Activated T-helper 2 cell treated with anti-CD3 and anti-CD28 coated beads, Interferon-gamma antibody, Interleukin-2, Interleukin-4, amounts not matched to agents 10 μg/mL and 5 μg/mL and 100 μg/mL, durations not matched to agents 14 hours and 24 hours and 36 hours (primary cell): ENCODE measurements at places on chromosomes 5 and 9.

- no peaks in the 10 kb centered on the region for H3K27me3 ChIP-seq
- no peaks in the 10 kb centered on the region for H3K36me3 ChIP-seq
- H3K4me3 ChIP-seq: no peak overlapping the region
- no peaks in the 10 kb centered on the region for H3K4me1 ChIP-seq
- no peak overlapping the region for H3K27ac ChIP-seq
Measured at GRCh38 chr9:27059907-27060306, 49.1 kb upstream of the TEK start.

- H3K4me1 ChIP-seq: peaks cover 51% of the 10 kb centered on the region
- H3K4me3 ChIP-seq: no peak overlapping the region
- peaks cover 35% of the 10 kb centered on the region for H3K27me3 ChIP-seq
- H3K36me3 ChIP-seq: no peaks in the 10 kb centered on the region
- H3K27ac ChIP-seq: no peak overlapping the region
Measured at GRCh38 chr5:54904425-54904824, 81.0 kb downstream of the ESM1 start.

- peaks cover 25% of the 10 kb centered on the region for H3K27me3 ChIP-seq
- no peaks in the 10 kb centered on the region for H3K36me3 ChIP-seq
- no peak overlapping the region for H3K4me3 ChIP-seq
- DNase-seq: no peak
- H3K4me1 ChIP-seq: peaks cover 23% of the 10 kb centered on the region
Measured at GRCh38 chr9:126417043-126417442, 90.4 kb downstream of the MVB12B start.

DNA sequence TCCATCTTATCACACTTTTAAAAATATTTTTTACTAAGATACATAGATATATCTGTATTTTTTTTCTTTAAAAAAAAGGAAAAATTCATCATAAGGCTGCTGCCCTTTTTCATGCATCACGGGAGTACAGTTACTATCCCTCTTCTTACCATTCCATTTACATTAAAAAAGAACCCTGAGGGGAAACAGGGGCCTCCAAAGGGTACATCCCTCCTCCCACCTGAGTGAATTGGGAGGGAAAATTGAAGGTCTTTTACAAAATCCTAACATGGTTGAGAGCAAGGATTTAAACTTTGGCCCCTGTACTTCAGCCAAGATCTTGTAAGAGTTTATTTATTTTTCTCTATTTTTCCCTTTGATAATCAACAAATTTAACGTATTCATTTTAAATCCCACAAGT is 319.2 kb downstream of the MLLT3 start:
- no peak for DNase-seq
- no peak overlapping the region for H3K4me3 ChIP-seq
- no peak overlapping the region for H3K27ac ChIP-seq
- peaks cover 12% of the 10 kb centered on the region for H3K27me3 ChIP-seq
- H3K36me3 ChIP-seq: no peaks in the 10 kb centered on the region

- peaks cover 44% of the 10 kb centered on the region for H3K4me1 ChIP-seq
- H3K27ac ChIP-seq: peak overlapping the region; percentile 16
- H3K36me3 ChIP-seq: no peaks in the 10 kb centered on the region
- H3K27me3 ChIP-seq: peaks cover 40% of the 10 kb centered on the region
- H3K4me3 ChIP-seq: peak overlapping the region; percentile 67
- DNase-seq: peak; percentile 65
Measured at GRCh38 chr5:54902791-54903473, 82.5 kb downstream of the ESM1 start.

- no peak overlapping the region for H3K27ac ChIP-seq
- no peak overlapping the region for H3K4me3 ChIP-seq
- DNase-seq: no peak
Measured at GRCh38 chr5:15515229-15515628, 15.2 kb downstream of the FBXL7 start.

DNA sequence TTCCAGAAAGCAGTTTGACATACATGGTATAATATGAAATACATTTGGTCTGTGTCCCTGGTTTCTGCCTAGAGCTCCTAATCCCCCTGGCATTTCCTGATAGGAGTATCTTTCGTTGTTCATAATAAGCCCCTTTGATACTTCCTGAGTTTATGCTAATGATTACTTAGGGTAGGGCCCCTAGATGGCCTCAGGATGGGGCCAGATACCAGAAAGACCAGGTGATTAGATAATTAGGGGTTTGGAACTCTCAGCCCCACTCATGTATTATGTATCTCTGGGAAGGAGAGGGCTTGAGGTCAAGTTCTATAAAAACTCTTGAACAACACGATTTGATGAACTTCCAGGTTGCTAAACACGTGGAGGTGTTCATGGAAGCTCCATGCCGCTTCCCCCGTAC is 163.3 kb upstream of the ZNF608 start:
- no peak overlapping the region for H3K4me3 ChIP-seq
- H3K27ac ChIP-seq: no peak overlapping the region
- no peaks in the 10 kb centered on the region for H3K27me3 ChIP-seq
- no peak for DNase-seq

DNA sequence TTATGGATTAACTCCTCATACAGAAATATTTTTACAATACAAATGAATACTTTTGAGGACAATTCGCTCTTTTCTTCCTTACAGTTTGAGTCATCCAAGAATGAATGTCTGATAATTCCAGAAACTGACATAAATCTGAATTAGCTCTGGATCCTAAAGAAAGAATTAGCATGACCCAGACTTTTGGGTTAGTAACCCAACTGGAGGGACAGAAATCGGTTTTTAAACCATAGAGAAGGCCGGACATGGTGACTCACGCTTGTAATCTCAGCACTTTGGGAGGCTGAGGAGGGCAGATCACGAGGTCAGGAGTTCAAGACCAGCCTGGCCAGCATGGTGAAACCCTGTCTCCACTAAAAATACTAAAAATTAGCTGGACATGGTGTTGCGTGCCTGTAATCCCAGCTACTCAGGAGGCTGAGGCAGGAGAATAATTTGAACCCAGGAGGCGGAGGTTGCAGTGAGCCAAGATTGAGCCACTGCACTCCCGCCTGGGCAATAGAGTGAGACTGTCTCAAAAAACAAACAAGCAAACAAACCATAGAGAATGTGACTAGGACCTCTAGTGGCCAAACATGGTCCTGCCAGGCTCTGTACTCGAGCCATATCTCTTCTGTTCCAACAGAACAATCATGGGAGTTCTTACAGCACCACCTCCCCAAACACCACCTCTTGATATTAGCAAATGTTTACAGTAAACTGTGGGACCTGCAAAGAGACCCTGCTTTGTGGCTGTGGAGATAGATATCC is 44.8 kb downstream of the LURAP1L start:
- DNase-seq: no peak
- H3K4me1 ChIP-seq: no peaks in the 10 kb centered on the region
- no peaks in the 10 kb centered on the region for H3K36me3 ChIP-seq
- H3K27me3 ChIP-seq: no peaks in the 10 kb centered on the region
- H3K27ac ChIP-seq: no peak overlapping the region
- H3K4me3 ChIP-seq: no peak overlapping the region

DNA sequence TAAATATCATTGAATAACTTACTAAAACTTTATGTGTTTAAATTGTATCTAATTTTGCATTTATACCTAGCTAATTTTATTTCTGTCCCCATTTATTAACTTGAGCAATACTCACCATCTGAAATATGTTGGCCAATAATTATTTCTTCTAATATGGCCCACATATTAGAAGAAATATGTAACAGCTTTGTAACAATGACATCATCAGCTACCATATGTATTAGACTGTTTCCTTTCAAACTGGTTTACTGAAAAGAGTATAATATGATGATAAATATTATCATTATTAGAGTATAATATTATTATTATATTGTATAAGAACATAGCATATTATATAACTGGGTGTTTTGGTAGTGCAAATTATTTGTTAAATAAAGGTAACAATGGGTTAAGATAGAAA is 220.5 kb downstream of the FBXL7 start:
- no peak overlapping the region for H3K27ac ChIP-seq
- no peaks in the 10 kb centered on the region for H3K4me1 ChIP-seq
- no peak overlapping the region for H3K4me3 ChIP-seq
- DNase-seq: no peak
- no peaks in the 10 kb centered on the region for H3K27me3 ChIP-seq
